A549 treated with Mapracorat at 1 μM for 4 hours (cell line): ENCODE measurements at places on chromosomes 6 and 20. TPM values are rescaled to one million over a fixed set of nuclear protein-coding genes. Genes with fewer than 3 reads are reported as not detected.

The TAF4 gene
- 14.2 to 18.7 TPM (median 17.4 TPM) in 5 replicates for total RNA-seq

The NKX2-4 gene
- total RNA-seq = not detected in 5 replicates

The FOXF2 gene
- 17.3 to 24.3 TPM (median 23.1 TPM) in 5 replicates for total RNA-seq

The SUMO4 gene
- not detected in 5 replicates for total RNA-seq

The POU3F2 gene
- not detected in 5 replicates for total RNA-seq

The HAO1 gene
- total RNA-seq = not detected in 5 replicates

The NEURL2 gene
- 0.61 to 1.7 TPM (median 0.94 TPM) in 5 replicates for total RNA-seq

The HFE gene
- total RNA-seq = 10.7 to 14.6 TPM (median 12.9 TPM) in 5 replicates

The SRMS gene
- total RNA-seq = 0.10 to 0.16 TPM in 2 of 5 replicates, not detected in the others

The LIME1 gene
- total RNA-seq = 5.6 to 12.4 TPM (median 9.3 TPM) in 5 replicates

The IL20RA gene
- total RNA-seq = not detected in 5 replicates

The HLA-A gene
- total RNA-seq = 118 to 154 TPM (median 140 TPM) in 5 replicates

The ADGRF1 gene
- 0.04 TPM in 1 of 5 replicates, not detected in the others for total RNA-seq

The ACTL10 gene
- total RNA-seq = 0.06 TPM in 1 of 5 replicates, not detected in the others

The PSORS1C2 gene
- not detected in 5 replicates for total RNA-seq
